ENCODE measurements at places on chromosomes 12 and 14. TPM values are rescaled to one million over a fixed set of nuclear protein-coding genes. Genes with fewer than 3 reads are reported as not detected.

C12orf42 gene
- total RNA-seq, result not detected

KLRC3 gene
- total RNA-seq, result not detected

NOS1 gene
- total RNA-seq, result not detected

OVCH1 gene
- total RNA-seq, result not detected

REP15 gene
- total RNA-seq, result 6.2 TPM

COQ5 gene
- total RNA-seq, result 21.9 TPM

All from vein endothelial cell (primary cell).